Urinary bladder (tissue), 4 donors: ENCODE measurements at places on chromosomes 4 and X. TPM values are rescaled to one million over a fixed set of nuclear protein-coding genes. Genes with fewer than 3 reads are reported as not detected.

Gene CLDN34
- 0.32 TPM for total RNA-seq

Gene AKAP4
- total RNA-seq, result 0.32 TPM

Gene SCRG1
- total RNA-seq, result 2.4 TPM

Gene ASB9
- 3.4 TPM for total RNA-seq

Gene SRPK3
- total RNA-seq, result 4.3 TPM

Gene BEND2
- not detected for total RNA-seq

Gene KIT
- 26.2 TPM for total RNA-seq

Gene RAB33A
- 2.5 TPM for total RNA-seq

Gene RASGEF1B
- total RNA-seq, result 15.2 TPM

Gene CCDC149
- 17.4 TPM for total RNA-seq

Gene IL1RAPL1
- total RNA-seq, result 21.3 TPM

Gene IL9R
- total RNA-seq, result 0.63 TPM

Gene ETDA
- total RNA-seq, result not detected

Gene FAT1
- total RNA-seq, result 215 TPM
